Immature natural killer cell (primary cell): ENCODE measurements at places on chromosomes 7 and 10. TPM values are rescaled to one million over a fixed set of nuclear protein-coding genes. Genes with fewer than 3 reads are reported as not detected.
A peak's percentile ranks its signal among the peaks of the same experiment; 100 is the strongest.

DNA sequence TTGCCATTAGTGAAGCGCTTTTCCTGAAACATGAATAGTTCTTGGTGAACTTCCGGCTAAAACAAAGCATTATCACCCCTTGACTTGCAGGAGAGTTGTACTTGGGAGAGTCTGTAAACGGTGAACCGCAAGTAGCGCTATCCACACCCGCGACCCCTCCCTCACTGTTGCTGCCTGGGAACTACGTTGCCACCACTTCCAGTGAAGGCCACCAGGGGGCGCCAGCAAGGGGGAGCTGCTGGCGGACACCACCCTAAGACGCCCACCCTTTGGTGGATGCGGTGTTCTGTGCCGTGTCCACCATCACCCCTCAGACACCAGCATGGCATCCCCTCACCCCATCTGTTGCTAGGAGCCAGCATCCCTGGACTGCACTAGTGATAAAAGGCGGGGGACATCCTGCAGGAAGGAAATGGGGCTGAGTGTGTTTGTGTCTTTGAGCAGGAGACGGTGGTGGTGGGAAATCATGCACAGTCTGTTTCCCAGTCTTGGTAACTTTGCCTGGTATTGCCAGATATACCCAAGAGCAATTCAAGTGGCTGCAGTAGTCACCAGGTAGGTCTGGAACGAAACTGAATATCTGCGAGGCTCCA, 298.2 kb downstream of the FRMD4A start:
- H3K36me3 ChIP-seq, result no peaks in the 10 kb centered on the region
- H3K27me3 ChIP-seq, result peaks cover 2% of the 10 kb centered on the region
- no peaks in the 10 kb centered on the region for H3K4me1 ChIP-seq
- H3K4me3 ChIP-seq, result no peak overlapping the region

- H3K27me3 ChIP-seq, result peaks cover 9% of the 10 kb centered on the region
- H3K4me1 ChIP-seq, result peaks cover 6% of the 10 kb centered on the region
- H3K36me3 ChIP-seq, result no peaks in the 10 kb centered on the region
- no peak overlapping the region for H3K4me3 ChIP-seq
- no peak for DNase-seq
Measured at GRCh38 chr10:63681993-63682697, 160.9 kb downstream of the REEP3 start.

The PHYHIPL gene
- polyA plus RNA-seq, result not detected

GRCh38 chr10:4596951-4597350, 229.1 kb upstream of the AKR1E2 start:
- no peaks in the 10 kb centered on the region for H3K4me1 ChIP-seq
- no peaks in the 10 kb centered on the region for H3K36me3 ChIP-seq
- no peaks in the 10 kb centered on the region for H3K27me3 ChIP-seq
- no peak overlapping the region for H3K27ac ChIP-seq
- no peak overlapping the region for H3K4me3 ChIP-seq

- H3K4me1 ChIP-seq, result peaks cover 49% of the 10 kb centered on the region
- peaks cover 4% of the 10 kb centered on the region for H3K27me3 ChIP-seq
- DNase-seq, result peak; percentile 30
Measured at GRCh38 chr7:36894190-36894589, 169.9 kb upstream of the AOAH start.

The ADAM12 gene
- not detected for polyA plus RNA-seq

The DOCK1 gene
- polyA plus RNA-seq, result not detected

The TMEM196 gene
- not detected for polyA plus RNA-seq

The VWC2 gene
- not detected for polyA plus RNA-seq

The WNT8B gene
- polyA plus RNA-seq, result not detected

DNA sequence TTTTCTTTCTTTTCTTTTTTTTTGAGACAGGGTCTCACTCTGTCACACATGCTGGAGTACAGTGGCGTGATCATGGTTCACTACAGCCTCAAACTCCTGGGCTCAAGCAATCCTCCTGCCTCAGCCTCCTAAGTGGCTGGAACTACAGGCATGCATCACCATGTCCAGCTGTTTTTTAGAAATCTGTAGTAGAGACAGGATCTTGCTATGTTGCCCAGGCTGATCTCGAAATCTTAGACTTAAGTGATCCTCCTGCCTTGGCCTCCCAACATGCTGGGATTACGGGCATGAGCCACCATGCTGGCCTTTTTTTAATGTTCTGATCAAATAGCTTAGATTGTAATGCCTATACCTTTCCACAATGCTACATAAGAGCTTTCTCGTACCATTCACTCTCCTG, 107.0 kb upstream of the KCTD7 start:
- no peaks in the 10 kb centered on the region for H3K36me3 ChIP-seq
- peaks cover 17% of the 10 kb centered on the region for H3K4me1 ChIP-seq
- no peak overlapping the region for H3K4me3 ChIP-seq
- no peak for DNase-seq
- H3K27ac ChIP-seq, result no peak overlapping the region
- no peaks in the 10 kb centered on the region for H3K27me3 ChIP-seq

- H3K27ac ChIP-seq, result no peak overlapping the region
- H3K36me3 ChIP-seq, result no peaks in the 10 kb centered on the region
- no peaks in the 10 kb centered on the region for H3K4me1 ChIP-seq
- no peaks in the 10 kb centered on the region for H3K27me3 ChIP-seq
Measured at GRCh38 chr7:71710442-71710841, 578.5 kb downstream of the GALNT17 start.

GRCh38 chr10:10911471-10911921, 106.2 kb upstream of the CELF2 start:
- no peak for DNase-seq
- no peak overlapping the region for H3K4me3 ChIP-seq
- H3K27me3 ChIP-seq, result peaks cover 3% of the 10 kb centered on the region

DNA sequence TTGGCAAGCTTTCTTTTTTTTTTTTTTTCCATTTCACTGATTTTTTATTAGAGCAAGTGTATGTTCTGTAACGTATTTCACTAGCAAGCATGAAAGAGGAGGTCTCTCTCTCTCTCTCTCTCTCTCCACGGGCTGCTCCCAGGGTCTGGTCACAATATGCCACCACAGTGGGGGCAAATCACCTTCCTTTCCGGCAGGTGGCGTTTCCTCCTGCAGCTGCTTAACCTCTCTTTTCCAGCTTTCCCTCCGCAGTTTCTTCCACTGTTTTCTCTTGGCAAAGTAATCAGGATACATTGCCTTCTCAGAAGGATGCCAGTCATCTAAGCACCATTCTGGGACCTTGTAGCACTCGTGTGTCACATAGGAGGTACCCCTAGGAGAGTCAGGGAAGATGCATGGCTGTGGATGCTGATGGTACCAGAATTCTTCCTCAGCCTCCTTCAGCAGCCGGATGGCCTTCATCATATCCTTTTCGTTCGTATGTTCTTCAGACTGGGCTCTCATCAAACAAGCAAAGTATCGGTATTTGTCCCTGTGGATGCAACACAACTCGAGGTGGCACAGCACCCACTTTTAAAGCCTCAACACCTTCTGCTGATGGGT, 197.3 kb upstream of the PODXL start:
- H3K27ac ChIP-seq, result no peak overlapping the region
- H3K4me3 ChIP-seq, result no peak overlapping the region
- H3K4me1 ChIP-seq, result no peaks in the 10 kb centered on the region
- peaks cover 4% of the 10 kb centered on the region for H3K27me3 ChIP-seq
- DNase-seq, result no peak
- H3K36me3 ChIP-seq, result no peaks in the 10 kb centered on the region

- peaks cover 10% of the 10 kb centered on the region for H3K4me1 ChIP-seq
- H3K4me3 ChIP-seq, result no peak overlapping the region
- no peaks in the 10 kb centered on the region for H3K36me3 ChIP-seq
- H3K27ac ChIP-seq, result no peak overlapping the region
Measured at GRCh38 chr10:24465891-24466818, 257.2 kb downstream of the KIAA1217 start.

GRCh38 chr10:13102002-13102794, 2.2 kb downstream of the OPTN start:
- no peak for DNase-seq
- peaks cover 4% of the 10 kb centered on the region for H3K36me3 ChIP-seq
- H3K27ac ChIP-seq, result peak overlapping the region; percentile 63
- peaks cover 65% of the 10 kb centered on the region for H3K4me1 ChIP-seq

The ANKRD7 gene
- polyA plus RNA-seq, result not detected

DNA sequence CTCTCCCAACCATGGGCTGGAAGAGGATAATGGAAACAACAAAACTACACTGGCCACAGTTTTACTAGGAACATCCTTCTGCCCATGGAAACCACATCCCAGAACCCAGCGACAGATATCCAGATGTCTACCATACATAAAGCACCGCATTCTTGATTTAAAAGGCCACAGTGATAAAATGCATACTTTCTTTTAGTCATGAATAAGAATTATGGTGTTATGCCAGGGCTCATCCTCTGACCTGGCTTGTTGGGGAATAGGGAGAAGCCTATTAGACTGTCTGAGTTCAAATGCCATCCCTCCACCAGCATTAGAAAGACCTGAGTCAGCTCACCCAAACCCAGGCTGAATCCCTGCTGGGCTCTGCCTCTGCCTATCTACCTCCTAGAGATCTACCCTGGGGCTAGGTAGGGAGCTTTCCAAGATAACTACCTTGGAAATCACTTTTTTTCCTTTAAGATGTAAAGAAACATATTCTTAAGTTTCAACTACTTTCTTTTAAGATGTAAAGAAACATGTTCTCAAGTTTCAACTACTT, 5.2 kb downstream of the ABCA13 start:
- H3K27ac ChIP-seq, result no peak overlapping the region
- DNase-seq, result no peak
- no peaks in the 10 kb centered on the region for H3K4me1 ChIP-seq
- H3K36me3 ChIP-seq, result no peaks in the 10 kb centered on the region
- H3K4me3 ChIP-seq, result no peak overlapping the region

DNA sequence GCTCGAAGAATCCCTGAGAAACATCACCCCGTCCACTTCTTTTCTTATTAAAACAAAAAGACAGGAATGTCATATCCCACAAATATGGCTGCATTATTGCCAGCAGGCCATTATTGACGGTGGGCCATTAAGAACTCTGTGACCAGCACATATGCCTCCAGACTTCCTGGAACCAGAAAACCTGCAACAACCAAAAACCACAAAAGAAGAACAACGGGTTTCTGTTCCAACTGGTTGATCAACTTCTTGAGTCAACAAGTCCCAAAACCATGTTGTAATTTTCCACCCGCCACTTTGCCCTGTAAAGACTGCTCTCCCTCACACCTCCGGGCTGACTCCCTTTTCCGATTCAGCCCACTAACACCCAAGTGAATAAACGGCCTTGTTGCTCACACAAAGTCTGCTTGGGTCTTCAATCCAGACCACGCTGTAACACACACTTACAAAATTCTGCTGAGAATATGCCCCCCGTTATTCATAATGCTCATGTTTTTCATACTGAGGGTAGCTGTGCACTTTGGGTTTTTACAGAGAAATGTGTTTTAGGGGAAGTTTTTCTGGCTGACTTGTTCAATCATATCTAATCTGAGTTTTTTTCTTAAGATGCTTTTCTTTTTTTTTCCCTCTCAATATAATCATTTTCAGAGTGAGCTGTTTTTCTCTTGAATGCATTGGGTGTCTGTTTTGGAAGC, 20.7 kb downstream of the ZNF107 start:
- H3K4me3 ChIP-seq, result peak overlapping the region; percentile 9
- no peaks in the 10 kb centered on the region for H3K27me3 ChIP-seq
- H3K27ac ChIP-seq, result peak overlapping the region; percentile 20
- H3K4me1 ChIP-seq, result peaks cover 66% of the 10 kb centered on the region

GRCh38 chr10:120788771-120789170, 62.4 kb upstream of the WDR11 start:
- H3K36me3 ChIP-seq, result no peaks in the 10 kb centered on the region
- no peak overlapping the region for H3K27ac ChIP-seq
- no peak overlapping the region for H3K4me3 ChIP-seq

The STRIP2 gene
- not detected for polyA plus RNA-seq

The PROSER2 gene
- polyA plus RNA-seq, result 0.50 TPM

DNA sequence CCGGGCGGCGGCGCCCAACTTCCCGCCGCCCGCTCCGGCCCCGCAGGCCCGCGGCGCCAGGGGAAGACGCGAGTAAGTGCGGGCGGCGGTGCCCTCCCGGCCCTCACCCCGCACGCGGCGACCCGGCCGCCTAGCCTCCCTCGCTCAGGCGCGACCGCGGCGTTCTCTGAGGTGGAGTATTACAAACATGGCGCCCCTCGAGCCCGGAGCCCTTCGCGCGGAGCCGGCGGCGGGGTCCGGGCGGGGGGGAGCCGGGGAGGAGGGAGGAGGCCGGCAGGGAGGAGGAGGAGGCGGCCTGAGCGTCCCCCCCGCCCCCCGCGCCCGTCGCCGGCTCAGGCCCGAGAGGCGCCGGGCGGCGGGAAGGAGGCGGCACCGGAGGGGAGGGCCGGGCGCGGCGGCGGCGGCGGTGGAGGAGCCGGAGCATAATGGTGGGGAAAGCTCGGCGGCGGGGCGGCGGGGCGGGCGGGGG, at the start of gene ZMYND11:
Gene ZMYND11, plus strand, starts transcription at position 324 of the 469 bp plus-strand sequence. CDS start 44,558 bp downstream, outside the sequence.
- peak within 1 kb of the TSS; percentile 91 for H3K27ac ChIP-seq
- DNase-seq, result peak; percentile 73
- H3K4me1 ChIP-seq, result peaks cover 52% of the 10 kb centered on the region
- no peaks in the 10 kb centered on the region for H3K36me3 ChIP-seq
- H3K4me3 ChIP-seq, result peak within 1 kb of the TSS; percentile 91
- peaks cover 5% of the 10 kb centered on the region for H3K27me3 ChIP-seq

- no peak for DNase-seq
- H3K27me3 ChIP-seq, result peaks cover 3% of the 10 kb centered on the region
- peaks cover 30% of the 10 kb centered on the region for H3K4me1 ChIP-seq
- peaks cover 26% of the 10 kb centered on the region for H3K36me3 ChIP-seq
Measured at GRCh38 chr7:135922263-135922662, 54.9 kb downstream of the MTPN start.

- H3K27me3 ChIP-seq, result peaks cover 3% of the 10 kb centered on the region
- no peak overlapping the region for H3K4me3 ChIP-seq
- H3K4me1 ChIP-seq, result no peaks in the 10 kb centered on the region
Measured at GRCh38 chr7:33918438-33919143, 13.3 kb downstream of the BMPER start.

GRCh38 chr7:78649976-78650375, 803.5 kb downstream of the MAGI2 start:
- no peak overlapping the region for H3K27ac ChIP-seq
- no peaks in the 10 kb centered on the region for H3K27me3 ChIP-seq
- no peak for DNase-seq
- no peaks in the 10 kb centered on the region for H3K36me3 ChIP-seq
- H3K4me1 ChIP-seq, result no peaks in the 10 kb centered on the region

DNA sequence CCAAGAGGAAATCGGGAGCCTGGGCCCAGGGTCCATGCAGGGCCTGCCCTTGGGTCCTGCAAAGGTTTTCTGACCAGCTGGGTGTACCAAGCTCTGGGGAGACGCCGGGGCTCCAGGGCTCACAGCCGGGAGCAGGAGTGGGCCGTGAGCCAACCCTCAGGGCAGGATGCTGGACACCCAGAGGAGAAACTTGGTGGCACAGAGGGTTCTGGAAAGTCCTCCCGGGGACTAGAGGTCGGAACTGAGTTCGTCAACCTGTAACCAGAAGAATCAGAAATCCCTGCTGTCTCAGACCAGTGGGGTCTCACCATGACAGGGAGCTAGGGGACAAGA, 29.2 kb upstream of the PPP2R2D start:
- H3K4me3 ChIP-seq, result no peak overlapping the region
- H3K27me3 ChIP-seq, result peaks cover 6% of the 10 kb centered on the region
- no peak overlapping the region for H3K27ac ChIP-seq
- no peaks in the 10 kb centered on the region for H3K4me1 ChIP-seq
- no peaks in the 10 kb centered on the region for H3K36me3 ChIP-seq

- peaks cover 15% of the 10 kb centered on the region for H3K27me3 ChIP-seq
- DNase-seq, result peak; percentile 52
- no peaks in the 10 kb centered on the region for H3K36me3 ChIP-seq
- H3K4me3 ChIP-seq, result peak within 1 kb of the TSS; percentile 35
Measured at GRCh38 chr7:158587162-158588084, at the start of gene PTPRN2. TSS of gene PTPRN2 (minus strand) at chr7:158587823.

The EIF5AL1 gene
- 0.21 TPM for polyA plus RNA-seq
